A549 treated with AZD2906 at 1 μM for 4 hours (cell line): ENCODE measurements at places on chromosomes 3 and 15. TPM values are rescaled to one million over a fixed set of nuclear protein-coding genes. Genes with fewer than 3 reads are reported as not detected.

GNAT1 gene
- 0.05 to 0.25 TPM (median 0.22 TPM) in 3 of 5 replicates, not detected in the others for total RNA-seq

IL20RB gene
- total RNA-seq, result 0.76 to 1.1 TPM (median 0.98 TPM) in 5 replicates

LRRC34 gene
- not detected in 5 replicates for total RNA-seq

CD80 gene
- 0.03 TPM in 1 of 5 replicates, not detected in the others for total RNA-seq

EPHB1 gene
- total RNA-seq, result 0.03 to 0.13 TPM (median 0.11 TPM) in 5 replicates

PLA1A gene
- 0.17 to 0.53 TPM (median 0.30 TPM) in 5 replicates for total RNA-seq

MELTF gene
- total RNA-seq, result 48.0 to 60.8 TPM (median 53.4 TPM) in 5 replicates
